Glutamatergic neuron (in vitro differentiated cells): ENCODE measurements at places on chromosomes 4 and X.

DNA sequence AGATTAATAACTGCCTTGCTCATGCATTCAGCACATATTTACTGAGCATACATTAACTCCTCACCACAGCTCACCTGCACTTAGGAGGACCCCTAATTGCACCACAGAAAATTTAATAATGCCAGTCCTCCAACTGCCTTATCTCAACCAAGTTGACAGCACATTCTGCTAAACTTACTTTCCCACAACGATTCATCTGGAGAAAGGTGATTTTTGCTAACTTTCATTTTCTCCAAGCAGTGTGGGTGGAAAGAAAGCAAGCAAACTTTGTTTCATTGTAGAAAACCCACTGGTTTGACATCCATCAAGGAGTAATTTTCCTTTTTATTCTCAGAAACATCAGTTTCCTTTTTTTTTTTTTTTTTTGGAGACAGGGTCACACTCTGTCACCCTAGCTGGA is 49.1 kb downstream of the RASGEF1B start:
- no peak for DNase-seq

DNA sequence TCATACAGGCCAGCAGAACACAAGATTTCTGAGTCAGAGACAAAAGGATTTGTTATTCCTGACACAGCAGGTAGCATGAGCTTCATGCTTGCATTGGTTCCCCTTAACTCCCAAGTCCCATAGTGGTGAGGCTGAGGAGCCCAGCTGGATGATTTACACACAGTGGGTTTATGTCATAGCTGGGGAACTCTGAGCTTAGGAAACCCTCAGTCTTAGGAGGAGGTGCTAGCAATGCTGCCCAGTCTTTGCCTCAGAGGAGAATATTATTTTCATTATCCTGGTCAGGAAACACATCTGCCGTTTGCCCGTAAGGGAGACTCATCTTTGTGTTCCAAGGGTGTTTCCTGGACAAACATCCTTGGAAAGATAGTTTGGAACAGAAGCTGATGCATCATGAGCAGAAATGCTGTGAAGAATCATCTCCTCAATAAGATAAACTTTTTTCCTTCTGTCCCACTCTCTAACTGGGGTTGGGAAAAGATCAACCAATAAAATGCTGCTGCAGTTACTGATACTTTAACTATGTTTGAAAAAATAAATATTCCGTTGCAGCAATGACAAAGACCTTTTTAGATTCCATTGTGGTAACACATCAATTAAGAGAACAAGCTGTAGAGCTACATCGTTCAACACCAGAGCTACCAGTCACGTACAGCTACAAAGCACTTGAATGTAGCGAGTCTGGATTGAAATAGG is 146.8 kb downstream of the DCLK2 start:
- DNase-seq, result no peak

GRCh38 chrX:129449148-129449547 is 74.1 kb downstream of the SMARCA1 start:
- DNase-seq, result no peak

DNA sequence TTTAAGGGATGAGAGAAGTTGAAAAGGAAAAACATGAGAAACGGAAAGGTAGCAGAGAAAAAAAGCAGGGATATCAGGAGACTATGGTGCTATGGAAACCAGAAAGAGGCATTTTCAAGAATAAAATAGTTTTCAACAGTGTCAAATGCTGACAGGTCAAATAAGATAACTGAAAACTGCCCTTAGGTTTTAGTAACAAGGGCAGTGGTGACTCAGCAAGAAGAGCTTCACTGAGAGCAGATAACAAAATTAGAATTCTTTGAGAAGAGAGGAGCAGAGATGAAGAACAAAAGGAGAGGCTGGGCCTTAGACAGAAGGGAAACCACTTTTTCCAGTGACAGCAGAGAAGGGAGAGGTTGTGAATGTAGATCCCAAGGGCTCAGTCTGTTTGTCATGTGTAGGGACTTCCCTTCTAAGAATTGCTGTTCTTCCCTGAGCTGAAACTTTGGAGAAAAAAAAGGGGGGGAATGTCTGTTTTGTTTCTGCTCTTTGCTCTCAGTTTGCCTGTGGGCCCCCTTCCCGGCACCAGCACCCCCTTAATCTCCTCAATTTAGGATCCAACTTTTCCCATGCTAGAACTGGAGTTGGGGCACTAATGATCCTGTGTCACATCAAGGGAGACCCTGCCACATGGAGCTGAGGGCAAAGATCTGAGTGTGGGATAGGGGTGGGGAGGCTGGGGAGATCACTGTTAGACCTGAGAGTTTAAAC is 26.8 kb upstream of the MAGEA10 start:
- no peak for DNase-seq

DNA sequence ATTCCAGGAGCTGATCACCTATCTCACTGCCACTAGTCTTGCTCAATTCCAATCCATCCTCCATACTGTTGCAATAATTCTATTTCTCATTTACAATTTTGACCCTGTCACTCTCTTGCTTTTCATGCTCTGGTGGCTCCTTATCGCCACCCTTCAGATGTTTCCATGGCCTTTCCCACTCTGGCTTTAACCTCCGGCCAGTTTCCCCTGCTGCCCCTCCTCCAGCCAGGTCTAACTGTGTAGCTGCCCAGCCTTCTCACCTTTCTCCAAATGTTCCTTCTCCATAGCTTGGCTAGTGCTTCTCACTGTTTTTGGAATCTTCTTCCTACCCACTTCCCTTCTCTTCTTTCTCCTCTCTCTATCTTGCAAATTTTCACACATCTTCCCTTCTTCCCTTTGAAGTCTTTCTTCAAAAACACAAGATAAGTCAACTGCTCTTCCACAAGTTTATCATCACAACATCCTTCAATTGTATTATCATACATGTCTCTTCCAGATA is 153.8 kb downstream of the COL25A1 start:
- DNase-seq, result no peak

- no peak for DNase-seq
These were observed 127.2 kb downstream of the CHRNA9 start for GRCh38 chr4:40462326-40462725.

DNA sequence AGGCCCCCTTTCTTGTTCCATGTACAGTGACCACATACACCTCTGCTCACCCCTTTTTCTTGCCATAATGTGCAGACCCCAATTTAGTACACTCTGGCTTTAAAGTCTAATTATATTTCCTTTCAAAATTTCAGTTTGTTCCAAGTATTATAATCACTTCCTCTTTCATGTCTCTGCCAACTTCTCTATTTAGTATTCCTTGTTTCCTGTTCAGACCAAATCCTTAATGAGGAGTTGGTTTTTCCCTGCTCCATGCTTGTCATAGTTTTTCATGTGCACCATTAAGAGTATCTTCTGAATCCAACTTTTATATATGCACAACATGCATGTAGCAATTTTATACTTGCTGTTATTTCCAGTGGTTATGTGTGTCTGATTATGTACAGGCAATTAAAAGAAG is 32.3 kb downstream of the USP53 start:
- no peak for DNase-seq

DNA sequence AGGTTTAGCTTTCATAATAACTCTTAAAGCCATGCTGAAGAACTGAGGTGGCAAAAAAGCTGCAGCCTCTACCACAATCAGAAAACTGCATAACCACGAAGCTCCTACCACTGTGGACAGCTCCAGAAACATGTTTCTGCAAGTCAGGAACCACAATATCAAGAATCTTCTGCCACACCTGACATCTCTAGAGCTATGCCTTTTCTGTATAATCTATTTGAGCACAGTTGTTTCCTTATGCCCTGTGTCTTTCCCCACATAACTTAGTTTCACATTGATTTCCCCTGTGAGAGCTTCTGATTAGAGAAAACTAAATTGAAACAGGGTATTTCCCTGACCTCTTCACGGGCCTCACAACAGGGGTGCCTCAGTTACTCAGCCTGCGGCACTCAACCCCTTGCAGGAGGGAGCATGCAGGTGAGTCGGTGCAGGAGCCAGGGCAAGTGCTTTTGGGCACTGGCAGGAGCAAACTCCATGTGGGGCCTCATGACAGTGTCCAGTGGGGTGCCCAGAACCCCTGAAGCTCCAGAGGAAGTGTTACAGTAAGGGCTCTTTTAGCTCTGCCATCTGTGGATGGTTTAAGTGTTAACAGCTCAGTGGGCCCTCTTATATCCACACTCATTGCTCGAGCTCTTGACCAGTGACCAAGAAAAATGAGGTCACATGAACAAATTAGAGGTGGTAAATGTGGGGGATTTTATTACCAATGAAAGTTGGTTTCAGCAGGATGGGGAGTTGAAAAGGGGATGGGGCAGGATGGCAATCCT is 132.8 kb upstream of the BMP3 start:
- no peak for DNase-seq

DNA sequence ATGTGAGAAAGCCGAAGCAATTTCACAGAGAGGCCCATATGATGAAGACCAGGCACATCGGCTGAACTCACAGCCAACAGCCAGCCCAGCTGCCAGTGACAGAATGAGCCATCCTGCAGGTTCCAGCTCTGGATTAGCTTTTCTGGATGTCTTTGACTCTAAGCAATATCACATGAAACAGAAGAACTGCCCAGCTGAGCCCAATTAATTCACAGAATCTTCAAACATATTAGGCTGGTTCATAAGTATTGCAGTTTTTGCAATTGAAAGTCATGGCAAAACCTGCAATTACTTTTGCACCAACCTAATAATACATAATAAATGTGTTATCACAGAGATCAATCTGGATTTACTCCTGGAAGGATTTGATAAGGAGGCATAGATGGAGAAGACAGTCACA is 299.9 kb downstream of the RAB28 start:
- DNase-seq, result no peak

DNA sequence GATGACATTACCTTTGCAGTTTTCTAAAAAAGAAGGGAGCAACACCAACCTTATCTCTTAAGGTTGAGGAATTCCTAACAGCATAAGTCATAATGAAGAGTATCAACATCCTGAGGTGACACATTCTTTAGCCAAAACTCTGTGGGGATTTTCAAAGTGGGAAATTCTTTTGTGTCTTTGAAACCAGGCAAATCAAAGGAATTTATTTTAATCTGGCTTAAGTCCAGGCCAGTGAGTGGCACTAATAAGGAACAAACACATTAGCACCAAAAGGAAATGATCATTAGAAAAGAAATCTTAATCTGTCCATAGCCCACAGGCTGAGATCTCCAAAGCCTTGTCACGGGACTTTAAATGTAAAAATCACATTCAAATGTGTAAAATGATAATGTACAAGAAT is 110.1 kb downstream of the LARP7 start:
- no peak for DNase-seq

DNA sequence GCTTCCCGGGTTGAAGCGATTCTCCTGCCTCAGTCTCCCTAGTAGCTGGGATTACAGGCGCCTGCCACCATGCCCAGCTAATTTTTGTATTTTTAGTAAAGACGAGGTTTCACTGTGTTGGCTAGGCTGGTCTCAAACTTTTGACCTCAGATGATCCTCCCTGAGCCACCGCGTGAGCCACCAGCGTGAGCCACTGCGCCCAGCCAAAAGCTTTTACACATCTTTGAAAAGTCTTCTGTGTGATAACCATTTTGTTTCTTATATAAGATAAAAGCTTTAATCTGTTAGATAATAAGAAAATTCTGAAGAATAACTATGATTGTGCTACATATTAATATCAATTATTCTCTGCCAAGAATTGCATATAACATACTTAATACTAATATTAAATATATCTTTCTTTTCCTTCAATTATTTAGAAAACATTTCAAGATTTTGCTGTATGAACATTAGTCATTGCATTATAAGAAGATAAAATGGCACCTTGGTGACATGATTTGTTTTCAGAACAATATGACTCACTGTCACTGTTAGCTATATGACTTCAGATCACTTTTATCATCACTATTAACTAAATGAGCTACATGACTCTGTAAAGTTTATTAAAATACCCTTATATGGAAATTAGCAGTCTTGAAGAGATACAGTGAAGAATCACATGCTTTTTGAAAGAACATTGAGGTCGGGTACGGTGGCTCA is 33.4 kb downstream of the RUFY3 start:
- DNase-seq, result no peak

GRCh38 chr4:178165951-178166308 is 723.7 kb upstream of the AGA start:
- no peak for DNase-seq

- DNase-seq, result no peak
These were observed 163.5 kb downstream of the PWWP3B start for GRCh38 chrX:106331606-106332005.

DNA sequence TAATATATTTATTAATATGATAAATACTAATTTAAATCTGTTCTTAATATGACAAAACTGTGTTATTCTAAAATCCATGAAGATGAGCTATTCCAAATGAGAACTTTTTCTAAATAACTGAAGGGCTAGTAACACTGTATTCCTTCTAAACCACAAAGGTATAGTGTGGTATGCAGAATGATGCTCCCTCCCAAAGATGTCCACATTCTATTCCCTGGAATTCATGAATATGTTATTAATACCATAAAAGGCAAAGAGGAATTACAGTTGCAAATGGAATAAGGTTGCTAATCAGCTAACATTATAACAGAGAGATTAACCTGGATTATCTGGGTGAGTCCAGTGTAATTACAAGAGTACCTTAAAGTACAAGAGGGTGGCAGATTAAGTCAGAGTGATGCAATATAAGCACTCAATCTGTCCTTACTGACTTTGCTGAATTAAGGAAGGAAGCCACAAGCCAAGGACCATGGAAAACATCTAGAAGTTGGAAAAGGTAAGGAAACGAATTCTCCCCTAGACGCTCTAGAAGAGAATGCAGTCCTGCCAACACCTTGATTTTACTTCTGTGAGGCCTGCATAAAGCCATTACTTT is 20.7 kb upstream of the MAB21L2 start:
- DNase-seq, result no peak

- no peak for DNase-seq
These were observed 5.8 kb downstream of the ANOS1 start for GRCh38 chrX:8726031-8726652.

GRCh38 chrX:50071494-50071893 is 129.3 kb downstream of the AKAP4 start:
- DNase-seq, result no peak

DNA sequence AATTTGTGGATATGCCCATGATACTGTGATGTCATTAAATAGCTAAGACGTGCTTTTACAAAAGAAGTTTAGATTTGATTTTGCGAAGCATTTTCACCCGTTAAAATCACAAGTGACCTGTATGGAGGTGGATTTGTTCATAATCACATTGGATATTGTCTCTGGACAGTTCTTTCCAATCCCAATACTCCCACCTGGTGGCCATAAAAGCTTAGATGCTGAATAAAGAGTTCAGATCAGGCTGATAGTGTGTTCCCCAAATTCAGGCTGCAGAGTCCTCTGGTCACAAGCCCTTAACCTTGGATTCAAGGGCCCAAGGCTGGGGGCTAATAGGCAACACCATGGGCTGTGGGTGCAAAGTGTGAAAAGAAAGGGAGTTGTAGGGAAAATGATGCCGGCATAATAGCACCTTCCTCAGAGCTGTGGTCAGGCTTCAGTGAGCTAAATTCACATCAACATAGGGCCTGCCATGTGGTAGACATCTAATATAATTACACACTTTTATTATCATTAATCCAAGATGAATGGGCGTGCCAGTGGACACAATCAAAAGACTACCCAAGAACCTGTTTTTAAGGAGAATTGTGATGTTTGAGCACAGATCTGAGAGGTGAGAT is 28.1 kb downstream of the SMIM43 start:
- DNase-seq, result no peak

GRCh38 chrX:9586992-9587392 is 122.1 kb downstream of the TBL1X start:
- peak; percentile 19 for DNase-seq

GRCh38 chrX:126551725-126552312 is 795 bp downstream of the DCAF12L1 start:
- DNase-seq, result no peak
